ENCODE measurements at places on chromosomes 6 and 20.
A peak's percentile ranks its signal among the peaks of the same experiment; 100 is the strongest.

- H3K4me1 ChIP-seq: peaks cover 5% of the 10 kb centered on the region
- H3K27me3 ChIP-seq: no peaks in the 10 kb centered on the region
- H3K4me3 ChIP-seq: no peak overlapping the region
- H3K27ac ChIP-seq: no peak overlapping the region
- DNase-seq: peak; percentile 17
Observed at GRCh38 chr6:152206072-152206818, 398.8 kb downstream of the ESR1 start.

GRCh38 chr6:11228935-11229654, 3.4 kb downstream of the NEDD9 start:
- H3K36me3 ChIP-seq: peaks cover 28% of the 10 kb centered on the region
- peaks cover 81% of the 10 kb centered on the region for H3K4me1 ChIP-seq
- peak overlapping the region; percentile 97 for H3K27ac ChIP-seq
- peak overlapping the region; percentile 93 for H3K4me3 ChIP-seq
- no peaks in the 10 kb centered on the region for H3K27me3 ChIP-seq

GRCh38 chr6:14634072-14634471, 516.5 kb downstream of the CD83 start:
- H3K27ac ChIP-seq: no peak overlapping the region
- no peak for DNase-seq
- H3K27me3 ChIP-seq: peaks cover 11% of the 10 kb centered on the region
- no peak overlapping the region for H3K4me3 ChIP-seq
- H3K36me3 ChIP-seq: no peaks in the 10 kb centered on the region
- peaks cover 7% of the 10 kb centered on the region for H3K4me1 ChIP-seq

GRCh38 chr6:135354407-135354806, 143.1 kb downstream of the AHI1 start:
- no peaks in the 10 kb centered on the region for H3K27me3 ChIP-seq
- H3K27ac ChIP-seq: no peak overlapping the region
- H3K4me3 ChIP-seq: no peak overlapping the region
- H3K4me1 ChIP-seq: peaks cover 43% of the 10 kb centered on the region
- peaks cover 17% of the 10 kb centered on the region for H3K36me3 ChIP-seq

DNA sequence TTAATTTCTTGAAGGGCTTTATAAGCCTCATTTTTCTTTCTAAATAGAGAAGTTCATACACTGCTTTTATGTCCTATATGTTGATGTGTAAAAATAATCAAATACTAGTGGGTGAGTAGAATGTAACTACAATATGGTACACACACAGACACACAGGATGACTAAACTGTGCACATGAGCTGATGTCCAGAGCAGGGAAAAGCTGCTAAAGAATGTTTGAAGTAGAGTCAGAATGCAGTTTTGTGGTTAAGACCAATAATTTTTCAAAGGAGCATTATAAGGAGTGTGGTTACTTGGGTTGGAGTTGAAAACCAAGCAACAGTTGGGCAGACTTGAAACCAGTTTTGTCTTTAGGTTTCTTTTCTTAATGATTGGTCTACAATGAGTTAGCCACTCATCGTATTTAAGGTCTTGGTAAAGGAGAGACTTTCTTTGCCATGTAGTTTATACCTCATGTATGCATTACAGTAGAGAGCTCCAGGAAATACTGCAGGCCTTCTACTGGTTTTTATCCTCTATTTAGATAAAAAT, 196.6 kb downstream of the ESR1 start:
- H3K27ac ChIP-seq: no peak overlapping the region
- no peaks in the 10 kb centered on the region for H3K27me3 ChIP-seq
- peaks cover 13% of the 10 kb centered on the region for H3K4me1 ChIP-seq

GRCh38 chr6:28607990-28608389, 82.3 kb downstream of the GPX5 start:
- peaks cover 8% of the 10 kb centered on the region for H3K27me3 ChIP-seq
- no peaks in the 10 kb centered on the region for H3K36me3 ChIP-seq
- no peak overlapping the region for H3K27ac ChIP-seq
- peaks cover 9% of the 10 kb centered on the region for H3K4me1 ChIP-seq

- H3K4me3 ChIP-seq: no peak overlapping the region
- no peak for DNase-seq
- no peaks in the 10 kb centered on the region for H3K27me3 ChIP-seq
- H3K36me3 ChIP-seq: no peaks in the 10 kb centered on the region
- peaks cover 20% of the 10 kb centered on the region for H3K4me1 ChIP-seq
Observed at GRCh38 chr6:16535564-16535963, 225.7 kb downstream of the ATXN1 start.

- peaks cover 28% of the 10 kb centered on the region for H3K36me3 ChIP-seq
- no peak overlapping the region for H3K4me3 ChIP-seq
- peaks cover 67% of the 10 kb centered on the region for H3K4me1 ChIP-seq
- no peak overlapping the region for H3K27ac ChIP-seq
Observed at GRCh38 chr6:20411953-20412681, 10.4 kb downstream of the E2F3 start.

DNA sequence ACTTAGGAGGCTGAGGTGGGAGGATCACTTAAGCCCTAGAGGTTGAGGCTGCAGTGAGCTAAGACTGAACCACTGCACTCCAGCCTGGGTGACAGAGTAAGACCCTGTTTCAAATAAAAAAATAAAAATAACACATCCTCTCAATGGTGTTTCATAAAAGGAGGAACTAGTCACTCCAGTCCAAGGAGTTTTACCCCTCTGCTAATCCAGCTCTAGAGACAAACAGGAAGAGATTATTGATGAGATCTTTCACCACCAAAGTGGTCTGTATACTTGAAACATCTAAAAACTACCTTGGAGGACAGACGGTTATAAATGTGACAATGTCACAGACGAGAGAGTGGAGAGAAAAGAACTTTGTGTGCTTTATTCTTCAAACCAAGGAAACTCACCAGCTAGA, 58.2 kb downstream of the PIGU start:
- DNase-seq: no peak
- H3K27me3 ChIP-seq: peaks cover 4% of the 10 kb centered on the region
- no peak overlapping the region for H3K27ac ChIP-seq
- peaks cover 40% of the 10 kb centered on the region for H3K36me3 ChIP-seq
- no peak overlapping the region for H3K4me3 ChIP-seq
- peaks cover 18% of the 10 kb centered on the region for H3K4me1 ChIP-seq

DNA sequence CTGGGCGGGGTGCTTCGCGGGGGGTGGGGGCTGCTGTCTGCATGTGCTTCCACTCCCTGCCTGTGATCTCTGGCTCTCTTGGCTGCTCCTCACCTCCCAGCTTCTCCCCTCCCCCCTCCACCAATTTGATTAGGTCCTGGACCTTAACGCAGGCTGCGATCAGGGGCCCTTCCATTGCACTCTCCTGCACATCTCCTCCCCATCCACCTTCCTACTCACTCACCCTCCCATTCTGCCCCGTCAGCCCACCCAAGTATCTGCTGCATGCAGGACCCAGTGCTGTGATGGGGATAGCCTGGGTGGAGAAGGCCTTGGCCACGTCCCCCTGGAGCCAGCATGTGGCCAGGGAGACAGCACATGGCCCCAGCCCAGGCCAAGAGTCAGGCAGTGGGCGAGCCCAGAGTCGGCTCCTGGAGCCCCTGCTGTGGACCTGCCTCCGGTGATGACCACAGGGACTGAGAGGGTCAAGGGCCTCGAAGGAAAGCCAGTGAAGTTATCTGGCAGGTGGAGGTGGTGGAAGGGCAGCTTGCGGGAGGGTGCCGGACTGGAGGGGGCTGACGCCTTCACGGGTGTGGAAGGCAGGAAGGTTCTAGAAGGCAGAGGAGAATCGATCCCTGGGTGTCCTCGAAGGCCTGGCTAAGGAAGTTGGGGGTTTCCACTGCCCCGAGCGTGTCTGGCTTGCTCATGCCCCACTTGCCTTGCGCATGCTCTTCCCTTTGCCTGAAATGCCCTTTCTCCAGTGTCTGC, 40.7 kb downstream of the SRC start:
- DNase-seq: no peak
- H3K27ac ChIP-seq: no peak overlapping the region
- no peak overlapping the region for H3K4me3 ChIP-seq
- H3K4me1 ChIP-seq: peaks cover 12% of the 10 kb centered on the region
- peaks cover 3% of the 10 kb centered on the region for H3K27me3 ChIP-seq
- peaks cover 5% of the 10 kb centered on the region for H3K36me3 ChIP-seq

GRCh38 chr6:105603788-105604586, 201.1 kb upstream of the PREP start:
- H3K27ac ChIP-seq: 0 out of 2 replicates have a peak overlapping the region, but pooled peaks have one; percentile 3
- DNase-seq: peak; percentile 35
- no peak overlapping the region for H3K4me3 ChIP-seq
- H3K27me3 ChIP-seq: no peaks in the 10 kb centered on the region
- H3K4me1 ChIP-seq: peaks cover 80% of the 10 kb centered on the region

DNA sequence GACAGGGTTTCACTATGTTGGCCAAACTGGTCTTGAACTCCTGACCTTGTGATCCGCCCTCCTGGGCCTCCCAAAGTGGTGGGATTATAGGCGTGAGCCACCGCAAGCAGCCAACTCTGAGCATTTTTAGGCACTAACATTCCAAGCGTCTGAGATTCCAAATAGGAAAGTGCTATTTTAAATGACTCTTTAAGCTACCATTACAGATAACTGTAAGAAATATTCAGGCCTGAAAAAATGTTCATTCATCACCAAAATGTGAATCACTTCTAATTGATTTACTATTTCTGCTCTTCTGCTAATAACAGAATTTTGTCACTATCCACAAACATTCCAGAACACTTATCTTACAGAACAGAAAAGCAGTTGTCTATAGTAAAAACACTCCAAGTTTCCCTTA, 106.5 kb downstream of the BACH2 start:
- peaks cover 11% of the 10 kb centered on the region for H3K27me3 ChIP-seq
- no peak overlapping the region for H3K4me3 ChIP-seq
- H3K4me1 ChIP-seq: peaks cover 10% of the 10 kb centered on the region
- H3K36me3 ChIP-seq: no peaks in the 10 kb centered on the region
- no peak for DNase-seq

- no peak overlapping the region for H3K4me3 ChIP-seq
- no peaks in the 10 kb centered on the region for H3K36me3 ChIP-seq
- H3K27me3 ChIP-seq: peaks cover 7% of the 10 kb centered on the region
- no peak for DNase-seq
- no peak overlapping the region for H3K27ac ChIP-seq
Observed at GRCh38 chr20:25160897-25161296, 34.6 kb upstream of the ENTPD6 start.

DNA sequence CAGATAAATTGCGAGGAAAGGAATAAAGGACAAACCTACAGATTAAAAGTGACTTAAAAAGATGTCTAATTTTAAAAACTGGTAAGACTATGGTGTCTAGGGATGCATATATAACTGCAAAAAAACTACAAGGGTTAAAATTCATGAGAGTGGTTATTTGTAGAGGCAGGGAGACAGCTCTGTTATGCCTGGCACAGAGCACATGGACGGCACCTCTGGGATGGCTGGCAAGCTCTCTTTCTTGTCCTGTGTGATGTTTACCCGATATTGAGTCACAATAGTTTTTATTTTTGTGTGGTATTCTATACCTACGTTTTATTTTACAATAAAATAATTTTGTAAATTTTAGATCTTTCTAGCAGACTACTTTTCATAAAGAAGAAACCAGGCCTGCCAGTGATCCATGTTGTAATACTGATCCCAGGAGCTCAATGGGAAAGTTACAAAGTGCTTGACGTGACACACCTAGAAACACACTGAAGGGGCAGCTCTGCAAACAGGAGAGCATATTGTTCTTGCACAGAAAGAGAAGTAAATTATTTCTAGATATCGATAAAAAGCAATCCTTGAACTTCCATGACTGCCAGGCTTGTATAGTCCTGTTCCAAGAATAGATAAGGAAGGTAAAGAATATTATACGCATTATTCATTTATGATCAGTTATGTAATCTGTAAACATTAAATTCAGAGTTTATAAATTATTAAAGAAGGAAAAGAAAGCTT, 290.0 kb downstream of the PTPRK start:
- no peak overlapping the region for H3K27ac ChIP-seq
- no peaks in the 10 kb centered on the region for H3K27me3 ChIP-seq
- peaks cover 11% of the 10 kb centered on the region for H3K36me3 ChIP-seq
- no peak for DNase-seq
- peaks cover 17% of the 10 kb centered on the region for H3K4me1 ChIP-seq

GRCh38 chr6:169824848-169825557, 73.6 kb downstream of the ERMARD start:
- DNase-seq: no peak
- no peaks in the 10 kb centered on the region for H3K4me1 ChIP-seq
- no peak overlapping the region for H3K4me3 ChIP-seq
- no peaks in the 10 kb centered on the region for H3K36me3 ChIP-seq

GRCh38 chr6:158715330-158716311, 65.8 kb downstream of the SYTL3 start:
- H3K27ac ChIP-seq: no peak overlapping the region
- peaks cover 6% of the 10 kb centered on the region for H3K4me1 ChIP-seq
- no peak for DNase-seq
- H3K27me3 ChIP-seq: no peaks in the 10 kb centered on the region
- peaks cover 5% of the 10 kb centered on the region for H3K36me3 ChIP-seq

DNA sequence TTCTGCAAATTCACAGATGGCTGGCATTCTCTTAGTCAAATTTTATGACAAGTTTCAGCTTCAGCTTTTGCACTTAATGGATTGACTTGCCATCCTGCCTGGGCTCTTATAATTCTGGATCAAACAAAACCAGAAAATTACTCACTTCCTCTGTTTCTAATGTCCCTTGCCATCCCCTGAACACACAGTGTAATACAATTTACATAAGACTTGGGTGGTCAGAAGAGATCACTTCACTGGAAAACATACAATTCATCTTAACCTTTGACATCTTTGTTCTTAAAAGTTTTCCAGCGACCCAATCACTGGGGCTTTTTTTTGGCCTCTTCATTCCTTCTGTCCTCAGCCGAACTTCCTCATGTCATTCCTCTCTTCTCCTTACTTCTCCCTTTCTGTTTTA, 199.0 kb downstream of the ARHGAP18 start:
- H3K27me3 ChIP-seq: peaks cover 1% of the 10 kb centered on the region
- H3K4me1 ChIP-seq: peaks cover 50% of the 10 kb centered on the region
- peak overlapping the region; percentile 40 for H3K4me3 ChIP-seq
- peak overlapping the region; percentile 70 for H3K27ac ChIP-seq

GRCh38 chr6:156783958-156784357, 6.8 kb downstream of the ARID1B start:
- H3K36me3 ChIP-seq: no peaks in the 10 kb centered on the region
- peaks cover 2% of the 10 kb centered on the region for H3K27me3 ChIP-seq
- H3K4me1 ChIP-seq: peaks cover 73% of the 10 kb centered on the region
- no peak for DNase-seq
- H3K27ac ChIP-seq: peak overlapping the region; percentile 77

DNA sequence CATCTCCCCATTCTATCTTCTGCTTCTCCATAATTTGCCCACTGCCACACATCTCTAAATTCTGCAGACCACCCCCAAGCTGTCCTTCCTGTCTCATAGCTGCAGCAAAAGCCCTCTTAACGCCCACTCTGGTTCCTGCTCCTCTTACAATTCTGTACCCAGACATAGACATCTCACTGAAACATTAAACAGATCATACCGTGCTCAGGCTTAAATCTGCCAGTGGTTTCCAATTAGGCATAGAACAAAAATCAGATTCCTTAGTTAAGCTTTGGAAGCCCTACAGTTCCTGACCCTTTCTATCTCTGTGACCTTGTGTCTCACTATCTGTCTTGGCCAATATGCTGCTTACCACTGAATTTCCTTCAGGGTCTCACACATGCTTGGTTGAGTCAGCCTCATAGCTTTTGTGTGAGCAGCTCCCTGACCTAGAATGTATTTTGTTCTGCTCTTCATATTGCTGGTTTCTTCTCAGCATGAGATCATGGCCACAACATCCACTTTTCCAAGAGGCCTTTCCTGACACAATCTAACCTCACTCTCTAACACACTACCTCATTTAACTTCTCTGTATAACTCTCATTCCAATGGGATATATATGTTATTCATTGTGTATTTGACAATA, 749.7 kb downstream of the MAFB start:
- no peak for DNase-seq
- H3K27me3 ChIP-seq: no peaks in the 10 kb centered on the region
- H3K27ac ChIP-seq: no peak overlapping the region
- H3K4me3 ChIP-seq: no peak overlapping the region
- H3K4me1 ChIP-seq: no peaks in the 10 kb centered on the region
- H3K36me3 ChIP-seq: no peaks in the 10 kb centered on the region

Data from HFFc6 (cell line).